ENCODE measurements at places on chromosomes 6 and 20.
A peak's percentile ranks its signal among the peaks of the same experiment; 100 is the strongest.

- DNase-seq, result peak; percentile 66
These were observed 50.2 kb downstream of the ARHGAP18 start for GRCh38 chr6:129659590-129660345.

- peak; percentile 15 for DNase-seq
These were observed 55.2 kb downstream of the KCNQ2 start for GRCh38 chr20:63417097-63417737.

DNA sequence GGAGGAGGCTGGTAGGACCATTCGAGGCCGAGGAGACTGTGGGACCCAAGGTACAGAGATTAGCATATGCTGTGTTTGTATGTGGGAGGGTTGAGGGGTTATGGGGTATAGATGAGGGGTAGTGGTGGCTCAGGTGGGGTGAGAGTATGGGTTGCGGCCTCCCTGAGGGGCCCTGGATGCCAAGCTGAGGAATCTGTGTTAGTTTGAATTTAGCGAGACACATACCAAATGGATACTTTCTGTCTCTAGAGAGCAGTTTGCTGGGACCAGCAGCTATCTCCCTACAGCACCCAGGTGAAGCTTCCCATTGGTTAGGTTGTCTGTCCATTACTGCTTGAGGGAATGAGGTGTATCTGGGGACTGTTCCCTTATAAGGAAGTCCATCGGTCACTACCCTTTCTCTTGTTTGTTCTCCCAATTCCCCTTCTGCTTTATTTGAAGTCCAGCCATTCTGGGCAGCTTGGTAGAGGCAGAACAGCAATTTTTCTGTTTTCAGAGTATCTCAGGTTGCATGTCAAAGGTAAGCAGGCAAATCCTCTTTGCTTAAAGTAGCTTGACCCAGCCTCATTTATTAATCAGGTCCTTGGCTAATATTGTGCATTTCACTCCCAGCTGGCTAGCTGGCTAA is 15.2 kb downstream of the CHMP4B start:
- peak; percentile 38 for DNase-seq

DNA sequence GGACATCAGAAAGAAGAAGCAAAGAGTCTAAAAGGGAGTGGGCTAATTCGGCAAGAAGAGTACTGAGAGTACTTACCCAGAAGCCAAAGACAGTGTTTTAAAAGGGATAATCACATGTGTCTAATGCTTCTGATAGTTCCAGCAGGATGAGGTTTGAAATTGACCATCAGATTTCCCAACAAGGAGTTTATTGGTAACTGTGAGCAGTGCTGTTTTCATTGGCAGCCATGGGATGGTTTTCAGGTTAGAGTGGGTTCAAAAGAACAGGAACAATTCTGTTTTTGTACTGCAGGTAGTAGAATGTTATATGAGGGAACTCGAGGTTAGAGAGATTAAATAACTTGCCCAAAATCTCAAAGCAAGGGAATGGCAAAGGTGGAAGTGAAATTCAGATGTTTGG is 8.5 kb downstream of the RNF217 start:
- DNase-seq, result no peak

DNA sequence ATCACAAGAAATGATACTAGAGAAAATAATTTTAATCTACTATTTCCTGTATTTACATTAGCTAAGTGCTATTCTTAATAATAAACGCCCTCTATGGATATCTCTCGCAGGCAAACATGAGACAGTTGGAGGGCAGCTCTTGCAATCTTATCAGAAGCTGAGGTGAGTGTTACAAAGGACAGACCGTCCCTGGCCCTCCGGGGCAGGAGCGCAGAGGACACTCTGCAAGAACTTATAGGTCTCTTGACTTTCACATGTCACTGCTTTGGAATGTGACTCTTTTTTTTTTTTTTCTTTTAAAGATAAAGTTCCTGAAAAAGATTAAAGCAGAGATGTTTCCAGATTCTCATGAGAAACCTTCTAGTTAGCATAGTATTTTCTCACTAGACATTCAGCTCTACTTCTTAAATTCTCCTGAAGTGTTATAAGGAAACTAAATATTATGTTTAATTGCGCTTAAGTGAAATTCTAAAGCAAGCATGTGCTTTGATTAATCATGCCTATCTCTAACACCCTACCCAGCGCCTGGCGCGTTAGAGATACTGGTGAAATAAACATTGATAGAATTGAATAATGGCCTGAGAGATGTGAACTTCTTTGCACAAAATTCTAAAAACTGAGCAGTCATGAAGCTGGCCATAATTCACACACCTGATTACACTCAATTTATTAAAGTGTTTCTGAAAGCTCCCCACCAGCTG is 57.4 kb downstream of the SYTL3 start:
- DNase-seq, result peak; percentile 83

- peak; percentile 6 for DNase-seq
These were observed 145.4 kb downstream of the RPS12 start for GRCh38 chr6:132959639-132960326.

DNA sequence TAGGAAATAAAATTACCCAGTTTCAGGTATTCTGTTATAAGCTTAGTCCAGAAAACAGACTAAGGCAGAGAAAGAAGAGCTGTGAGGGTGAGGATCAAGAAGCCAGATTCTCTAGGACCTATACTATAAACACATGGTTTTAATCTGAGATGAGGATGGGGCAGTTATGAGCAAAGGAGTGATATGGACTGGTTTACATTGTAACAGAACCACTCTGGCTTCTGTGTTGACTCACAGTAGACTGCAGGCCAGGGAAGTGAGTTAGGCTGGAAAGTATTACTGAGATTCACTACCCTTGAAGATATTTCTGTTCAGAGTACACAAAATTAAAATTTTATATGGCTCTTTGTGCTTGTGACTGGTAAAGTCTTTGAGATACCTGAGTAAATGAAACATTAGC is 3.2 kb upstream of the RWDD1 start:
- DNase-seq, result no peak

GRCh38 chr6:169398342-169399105 is 144.9 kb upstream of the THBS2 start:
- DNase-seq, result peak; percentile 53

GRCh38 chr20:20206788-20207187 is 154.5 kb downstream of the CFAP61 start:
- no peak for DNase-seq

GRCh38 chr6:102015431-102015830 is 621.9 kb downstream of the GRIK2 start:
- DNase-seq, result no peak

- no peak for DNase-seq
These were observed 118.8 kb downstream of the ZMYND8 start for GRCh38 chr20:47237715-47238114.

GRCh38 chr6:14729129-14729871 is 516.6 kb upstream of the JARID2 start:
- no peak for DNase-seq
